GM12891 (cell line): ENCODE measurements at places on chromosomes 4 and X.

DNA sequence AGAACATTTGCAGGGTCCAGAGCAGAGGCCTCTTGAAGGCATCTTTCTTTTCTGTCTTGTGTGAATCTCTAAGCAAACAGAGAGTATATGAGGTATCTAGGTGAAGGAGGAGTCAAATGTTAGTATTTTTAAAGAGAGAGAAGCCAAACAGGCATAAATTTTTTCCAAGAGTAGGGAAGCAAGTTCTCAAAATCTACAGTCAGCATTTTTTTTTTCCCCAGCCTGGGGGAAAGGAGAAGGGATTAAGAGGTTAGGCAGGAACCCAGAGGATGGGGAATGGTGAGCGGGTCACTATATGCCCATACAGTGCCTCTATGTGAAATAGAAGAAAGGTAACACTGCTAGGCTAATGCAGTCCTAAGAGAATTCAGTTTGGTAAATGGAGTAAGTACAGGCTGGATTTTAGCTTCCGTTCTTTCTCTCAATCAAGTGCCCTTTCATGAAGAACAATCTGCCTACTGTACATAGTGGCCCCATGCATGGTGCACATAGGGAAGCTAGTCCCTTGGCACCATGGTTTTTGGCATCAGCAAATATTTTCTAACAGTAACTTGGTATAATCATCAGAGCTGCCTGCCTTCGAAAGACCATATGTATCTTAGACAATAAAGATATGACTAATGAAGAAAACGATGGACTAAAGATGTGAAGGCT lies 163.1 kb upstream of the MAB21L2 start:
- no peak for DNase-seq

DNA sequence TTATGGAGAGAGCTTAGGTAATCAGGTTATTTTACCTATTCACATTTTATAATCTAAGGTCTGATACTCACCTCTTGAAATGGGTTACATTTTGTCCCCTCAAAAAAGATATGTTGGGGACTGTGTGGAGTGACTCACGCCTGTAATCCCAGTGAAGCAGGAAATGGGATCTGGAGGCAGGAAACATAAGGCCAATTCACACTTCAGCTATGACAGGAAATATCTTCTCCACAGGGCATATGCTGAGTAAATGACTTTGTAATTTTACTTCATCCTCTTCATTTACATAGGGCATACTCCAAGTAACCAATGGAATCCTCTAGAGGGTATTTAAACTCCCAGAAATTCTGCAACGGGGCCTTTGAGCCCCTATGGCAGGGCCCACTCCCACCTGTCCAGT lies 54.8 kb upstream of the ZMAT1 start:
- no peak for DNase-seq

- no peak for DNase-seq
Observed at GRCh38 chrX:66731398-66731797, 92.5 kb upstream of the EDA2R start.

DNA sequence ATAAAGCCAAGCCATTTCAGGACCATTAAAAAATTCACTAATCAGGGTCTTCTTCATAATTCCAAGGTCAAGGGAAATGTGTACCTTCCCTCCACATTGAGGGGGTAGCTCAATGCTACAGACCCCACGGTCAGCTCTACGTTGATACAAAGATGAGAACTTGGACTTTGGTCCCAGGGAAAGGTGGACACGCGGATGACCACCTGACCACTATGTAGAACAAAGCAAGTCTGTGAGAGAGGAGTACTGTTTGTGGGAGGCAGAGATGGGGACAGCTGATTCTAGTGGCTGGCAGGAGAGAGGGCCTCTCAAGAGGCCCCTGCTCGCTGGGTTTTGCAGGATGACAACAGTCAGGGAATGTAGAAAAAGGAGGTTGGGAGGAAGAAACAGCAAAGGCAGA lies 58.0 kb downstream of the SLC2A9 start:
- DNase-seq, result no peak
